ENCODE measurements at places on chromosomes 6 and 20. TPM values are rescaled to one million over a fixed set of nuclear protein-coding genes. Genes with fewer than 3 reads are reported as not detected.

The CLPSL2 gene
- total RNA-seq, result not detected

The CST4 gene
- not detected for total RNA-seq

The ERVFRD-1 gene
- total RNA-seq, result not detected

The HLA-B gene
- 532 TPM for total RNA-seq

The ABHD16B gene
- total RNA-seq, result not detected

- no peak for DNase-seq
Measured at GRCh38 chr20:63976980-63977738, 2.3 kb downstream of the SAMD10 start.

DNA sequence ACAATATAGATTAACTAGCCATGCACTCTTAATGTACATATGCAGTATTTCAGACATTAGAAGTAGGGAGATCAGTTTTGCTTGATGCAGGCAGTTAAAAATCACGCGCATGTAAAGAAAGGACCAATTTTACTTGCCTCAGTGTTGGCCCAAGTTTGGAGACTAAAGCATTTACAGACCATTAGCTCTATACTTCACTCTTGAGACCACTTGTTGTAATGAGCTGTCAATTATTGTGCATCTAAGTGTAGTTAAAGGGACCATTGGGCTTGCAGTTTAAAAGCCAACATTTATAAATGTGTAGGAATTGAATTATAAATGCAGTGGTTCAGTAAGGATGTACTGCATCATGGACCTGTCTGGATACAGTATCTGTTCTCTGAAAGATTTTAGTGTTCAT lies 53.7 kb downstream of the PLCB4 start:
- DNase-seq, result no peak

DNA sequence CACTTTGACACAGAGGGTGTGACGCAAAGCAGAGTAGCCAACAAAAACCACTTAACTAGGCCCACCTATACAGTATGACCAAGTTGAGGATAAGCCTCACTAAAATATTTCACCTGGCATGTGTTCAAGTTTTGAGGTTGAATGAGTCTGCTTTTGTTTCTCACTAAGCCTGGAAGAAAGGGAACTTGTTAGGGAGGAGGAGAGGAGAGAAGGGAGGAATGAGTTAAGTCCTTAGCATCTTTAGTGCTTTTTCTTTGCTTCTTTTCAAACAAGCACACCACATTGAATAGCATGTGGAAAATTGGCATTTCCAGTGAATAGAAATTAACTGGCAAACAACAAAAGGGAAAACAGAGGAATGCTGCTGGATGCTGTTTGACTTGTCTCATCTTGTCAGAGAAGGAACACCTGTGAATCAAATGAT lies 461.9 kb downstream of the GJA1 start:
- DNase-seq, result no peak

- DNase-seq, result no peak
Measured at GRCh38 chr6:142530566-142530965, 228.8 kb downstream of the ADGRG6 start.

DNA sequence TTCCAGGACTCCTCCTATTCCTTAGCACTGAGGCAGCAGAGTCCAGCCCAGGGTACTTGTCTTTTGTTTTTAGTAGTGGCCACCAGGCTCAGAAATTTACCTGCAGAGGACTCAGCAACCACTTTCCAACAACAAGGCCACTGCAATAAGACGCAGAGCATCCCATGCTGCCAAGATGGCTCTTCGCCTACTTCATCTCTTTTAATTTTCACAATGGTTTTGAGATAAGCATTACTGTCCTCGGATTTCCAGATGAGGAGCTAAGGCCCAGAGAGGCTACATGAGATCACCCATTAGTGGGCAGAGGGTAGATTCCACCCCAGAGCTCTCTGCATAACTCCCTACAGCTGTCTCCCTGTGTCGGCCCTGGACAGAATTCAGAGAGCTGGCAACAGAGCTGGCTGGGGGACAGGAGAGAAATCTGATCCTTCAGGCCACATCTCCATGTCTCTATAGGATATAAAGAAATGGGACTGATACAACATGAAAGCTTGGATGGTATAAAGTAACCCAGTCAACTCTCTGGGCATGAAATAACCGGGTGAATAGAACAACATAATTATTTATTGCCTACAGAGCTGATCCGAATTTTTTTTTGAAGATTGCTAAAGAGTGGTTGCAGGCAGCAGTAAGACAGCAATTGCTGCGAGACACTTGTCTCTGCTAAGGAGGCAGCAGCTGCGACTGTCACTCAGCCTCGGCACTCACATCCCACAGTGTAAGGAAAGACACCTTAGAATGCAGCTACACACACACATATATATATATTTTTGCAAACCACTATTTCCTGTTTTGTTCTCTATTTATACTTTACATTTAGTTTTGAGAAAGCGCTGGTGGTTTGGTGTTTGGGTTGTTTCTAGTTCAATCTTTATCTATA lies 37.2 kb downstream of the SCML4 start:
- DNase-seq, result no peak

- DNase-seq, result no peak
Measured at GRCh38 chr6:55822815-55823214, 52.6 kb downstream of the BMP5 start.

- DNase-seq, result no peak
Measured at GRCh38 chr20:16066571-16066970, 506.7 kb downstream of the KIF16B start.

- no peak for DNase-seq
Measured at GRCh38 chr6:88813045-88813444, 150.4 kb downstream of the RNGTT start.

DNA sequence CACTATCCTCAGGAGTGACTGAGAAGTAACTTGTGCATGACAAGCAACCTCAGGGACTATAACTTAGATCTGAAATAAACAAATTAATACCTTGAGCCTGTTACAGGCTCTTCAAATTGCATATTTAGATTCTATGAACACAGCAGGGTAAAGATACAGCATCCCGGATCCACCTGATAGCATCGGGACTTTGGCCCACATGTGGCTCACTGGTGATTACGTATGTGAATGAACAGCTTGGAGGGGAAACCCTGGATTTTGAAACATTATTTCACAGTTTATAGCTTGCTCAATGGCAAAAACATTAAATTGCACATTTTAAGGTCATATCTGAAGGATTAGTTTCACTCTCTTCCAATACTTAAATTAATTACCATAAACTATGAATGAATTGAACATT lies 133.2 kb downstream of the KHDRBS2 start:
- DNase-seq, result no peak

GRCh38 chr6:97705568-97705967 lies 422.6 kb upstream of the MMS22L start:
- DNase-seq, result no peak

DNA sequence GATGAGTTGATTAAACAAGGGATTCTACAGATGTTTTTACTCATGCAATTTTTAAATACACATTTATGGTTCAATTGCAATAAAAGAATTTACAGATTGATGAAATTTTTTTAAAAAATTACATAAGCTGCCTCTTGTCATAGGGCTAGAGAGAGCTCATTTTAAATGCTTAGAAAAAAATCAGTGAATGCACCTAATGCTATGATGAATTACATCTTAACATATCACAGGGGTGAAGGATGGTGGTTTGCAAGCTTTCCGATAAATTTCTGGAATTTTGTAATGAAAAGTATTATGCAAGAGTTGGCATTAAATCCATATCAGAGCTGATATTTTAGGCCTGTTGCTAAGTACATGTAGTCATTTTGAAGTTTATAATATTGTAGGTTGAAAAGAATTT lies 29.6 kb downstream of the DSE start:
- DNase-seq, result no peak

GRCh38 chr20:38893565-38894090 lies 32.6 kb upstream of the FAM83D start:
- peak; percentile 64 for DNase-seq

GRCh38 chr6:4491501-4492260 lies 284.5 kb upstream of the CDYL start:
- DNase-seq, result no peak
